Stimulated activated CD4-positive, alpha-beta T cell treated with anti-CD3 and anti-CD28 coated beads, Interleukin-15, amount 100 ng/mL, for 1 hour (primary cell): ENCODE measurements at places on chromosomes 3 and 15.

- no peak for DNase-seq
These were observed 8.0 kb upstream of the THRB start for GRCh38 chr3:24502690-24503089.

- no peak for DNase-seq
These were observed 239.9 kb downstream of the OPA1 start for GRCh38 chr3:193832833-193833413.

DNA sequence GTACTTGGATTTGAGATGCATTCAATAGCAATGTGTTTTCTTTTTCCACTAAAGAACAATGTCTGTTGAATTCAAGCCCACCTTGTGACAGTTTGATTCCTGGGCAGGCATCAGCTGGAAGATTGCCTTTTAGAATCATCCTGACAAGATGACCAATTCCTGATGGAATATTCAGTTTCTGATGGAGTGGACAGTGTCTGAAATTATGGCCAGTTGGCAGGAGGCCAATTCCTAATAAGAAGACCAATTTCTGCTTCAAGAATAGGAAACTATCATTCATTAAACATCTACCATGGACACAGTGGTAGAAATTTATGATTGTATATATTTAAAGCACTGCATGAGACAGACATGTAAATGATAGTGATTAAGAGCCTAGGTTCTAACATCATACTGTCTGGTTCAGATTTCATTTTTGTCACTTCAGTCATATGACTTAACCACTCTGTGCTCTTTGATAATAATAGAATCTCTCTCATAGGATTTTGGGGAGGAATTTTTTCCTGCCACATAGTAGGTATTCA is 133.6 kb downstream of the CLSTN2 start:
- no peak for DNase-seq

DNA sequence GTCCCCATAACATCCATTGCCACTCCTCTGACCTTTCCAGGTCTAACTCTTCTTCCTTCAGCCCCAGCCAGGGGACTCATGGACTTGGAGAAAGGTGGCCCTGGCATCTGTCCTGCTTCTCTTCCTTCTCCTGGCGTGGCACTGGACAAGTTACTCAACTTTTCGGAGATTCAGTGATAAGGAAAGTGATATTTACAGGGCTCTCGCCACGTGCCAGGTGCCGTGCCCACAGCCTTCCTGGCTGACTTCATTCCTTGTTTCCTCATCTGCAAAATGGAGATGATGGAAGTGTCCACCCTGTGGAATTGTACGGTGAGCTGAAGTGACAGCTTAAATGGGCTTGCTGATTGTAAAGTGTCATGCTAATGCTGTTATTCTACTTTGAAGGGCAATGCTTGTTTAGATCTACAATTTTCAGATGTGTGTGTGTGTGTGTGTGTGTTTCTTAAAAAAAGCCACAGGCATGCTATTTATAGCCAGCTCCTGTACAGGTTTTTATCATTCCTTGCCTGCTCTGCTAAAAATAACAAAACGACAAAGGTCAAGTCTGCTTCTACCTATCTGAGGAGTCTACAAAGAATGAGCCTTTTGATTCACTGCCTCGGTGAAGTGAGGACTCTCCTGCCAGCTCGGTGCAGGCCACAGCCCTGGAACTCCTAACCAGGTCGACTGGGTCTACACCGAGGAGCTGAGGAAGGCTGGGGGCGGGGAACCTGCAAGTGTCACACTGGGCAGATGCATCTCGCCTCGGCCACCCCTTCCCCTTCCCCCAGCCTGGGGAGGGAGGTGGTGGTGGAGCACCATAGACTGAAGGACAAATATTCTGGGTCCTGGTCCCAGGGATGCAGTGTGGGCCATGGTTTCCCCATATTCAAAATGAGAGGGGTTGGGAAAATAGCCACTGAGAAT is 11.4 kb upstream of the ATP2B2 start:
- DNase-seq: no peak

GRCh38 chr15:95953032-95953431 is 377.5 kb upstream of the NR2F2 start:
- DNase-seq: no peak

DNA sequence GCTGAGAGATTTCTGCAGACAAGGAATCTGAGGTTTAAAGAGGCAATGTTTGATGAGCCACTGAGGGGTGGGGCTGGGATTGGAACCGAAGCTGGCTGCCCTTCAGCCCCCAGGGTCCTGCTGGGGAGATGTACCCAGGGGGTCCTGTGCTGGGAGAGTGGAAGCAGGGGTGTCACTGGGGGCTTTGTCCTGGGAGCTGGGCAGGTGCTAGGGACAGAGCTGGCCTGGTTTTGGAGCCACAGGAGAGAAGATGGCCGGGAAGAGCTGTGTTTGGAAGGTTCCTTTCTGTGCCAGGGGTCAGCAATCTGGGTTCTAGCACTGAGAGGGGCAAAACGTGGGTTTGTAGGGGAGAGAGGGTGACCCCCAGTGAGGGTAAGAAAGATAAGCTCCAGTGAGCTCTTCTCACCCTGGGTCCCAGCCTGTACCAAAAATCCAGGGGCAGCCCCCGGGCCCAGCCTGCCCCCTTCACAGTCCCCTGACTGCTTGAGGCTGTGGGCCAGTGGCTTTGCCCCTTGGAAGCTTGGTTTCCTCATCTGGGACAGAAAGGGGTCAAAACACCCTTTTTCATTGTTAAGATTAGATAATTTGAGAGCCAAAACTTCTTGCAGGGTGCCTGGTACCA is 69.6 kb downstream of the SMAD3 start:
- DNase-seq: no peak

- DNase-seq: no peak
These were observed 66.5 kb downstream of the LEKR1 start for GRCh38 chr3:156892701-156893100.

DNA sequence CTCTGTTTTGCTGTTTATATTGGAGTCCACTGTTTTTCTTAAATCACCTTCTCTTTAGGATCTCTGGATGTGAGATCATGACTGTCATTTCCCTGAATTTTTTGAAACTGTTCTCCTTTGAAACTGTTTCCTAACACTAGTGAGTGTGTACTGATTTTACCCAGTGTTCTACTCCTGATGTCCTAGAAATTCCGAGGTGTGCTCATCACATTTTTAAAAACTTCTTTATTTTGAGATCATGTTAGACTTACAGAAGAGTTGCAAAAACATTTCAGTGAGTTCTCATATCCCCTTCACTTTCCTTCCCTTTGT is 292.6 kb downstream of the NFKBIZ start:
- no peak for DNase-seq

- no peak for DNase-seq
These were observed 100.6 kb downstream of the OXNAD1 start for GRCh38 chr3:16365491-16366128.

GRCh38 chr3:184737641-184738505 is 26.0 kb upstream of the MAGEF1 start:
- DNase-seq: no peak

DNA sequence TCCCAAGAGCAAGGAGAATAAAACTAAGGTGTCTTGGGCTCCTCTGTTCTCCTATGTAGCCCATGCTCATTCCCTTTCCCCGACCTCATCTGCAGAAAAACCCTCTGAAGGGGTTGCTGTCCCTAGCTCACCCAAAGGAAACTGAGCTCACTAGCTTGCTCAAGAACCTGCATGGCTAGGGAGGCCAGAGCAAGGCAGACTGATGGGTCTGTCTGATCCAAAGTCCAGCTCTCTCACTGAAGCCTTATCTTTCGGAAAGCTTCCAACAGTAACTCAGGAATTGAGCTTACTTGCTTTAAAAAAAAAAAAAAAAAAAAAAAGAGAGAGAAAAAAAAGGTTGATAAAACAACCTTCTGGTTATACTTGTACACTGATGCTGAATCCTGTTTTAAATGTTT is 141.4 kb upstream of the TOPAZ1 start:
- no peak for DNase-seq

GRCh38 chr15:96335411-96336024 is 5.0 kb downstream of the NR2F2 start:
- DNase-seq: no peak

DNA sequence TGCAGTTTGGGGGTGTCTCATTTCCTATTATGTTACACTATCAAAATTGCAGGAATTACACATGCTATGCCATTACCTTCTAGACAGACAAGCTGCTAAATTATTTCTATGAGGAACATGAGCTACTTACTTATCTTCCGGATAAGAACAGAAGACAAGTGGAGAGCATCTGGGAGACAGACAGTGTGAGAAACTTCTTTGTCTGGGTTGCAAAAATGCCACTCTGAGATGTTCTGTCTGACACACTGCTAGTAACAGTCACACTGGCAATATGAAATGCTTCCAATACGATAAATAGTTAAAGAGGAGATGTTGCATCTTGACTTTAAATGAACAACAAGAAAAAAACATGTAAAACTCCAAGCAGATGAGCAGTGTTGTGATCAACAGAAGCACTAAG is 40.1 kb downstream of the LSAMP start:
- DNase-seq: no peak
